Left cardiac atrium (tissue), 4 donors: ENCODE measurements at places on chromosomes 7 and 10.

DNA sequence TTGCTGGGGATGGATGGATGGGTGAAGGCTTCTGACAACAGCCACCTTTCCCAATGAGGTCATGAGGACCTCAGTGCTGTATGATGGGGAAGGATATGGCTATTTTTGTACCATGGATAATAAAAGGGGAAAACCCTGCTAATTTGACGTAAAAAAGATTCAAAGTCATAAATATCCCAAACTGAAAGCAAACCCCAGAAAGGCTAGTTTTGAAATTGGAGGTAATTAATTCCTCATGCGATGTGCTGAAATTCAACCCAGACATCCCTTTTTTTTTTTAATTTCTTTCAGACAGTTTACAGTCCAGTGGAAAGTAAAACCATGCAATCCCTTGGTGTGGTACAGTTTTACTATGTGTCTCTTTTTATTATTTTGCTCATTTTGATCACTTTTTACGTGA lies 254.5 kb upstream of the BMPER start:
- no peak for DNase-seq

- DNase-seq: no peak
Measured at GRCh38 chr10:129331839-129332220, 135.2 kb upstream of the MGMT start.

- no peak for DNase-seq
Measured at GRCh38 chr10:42991442-42992098, 85.3 kb upstream of the RET start.

DNA sequence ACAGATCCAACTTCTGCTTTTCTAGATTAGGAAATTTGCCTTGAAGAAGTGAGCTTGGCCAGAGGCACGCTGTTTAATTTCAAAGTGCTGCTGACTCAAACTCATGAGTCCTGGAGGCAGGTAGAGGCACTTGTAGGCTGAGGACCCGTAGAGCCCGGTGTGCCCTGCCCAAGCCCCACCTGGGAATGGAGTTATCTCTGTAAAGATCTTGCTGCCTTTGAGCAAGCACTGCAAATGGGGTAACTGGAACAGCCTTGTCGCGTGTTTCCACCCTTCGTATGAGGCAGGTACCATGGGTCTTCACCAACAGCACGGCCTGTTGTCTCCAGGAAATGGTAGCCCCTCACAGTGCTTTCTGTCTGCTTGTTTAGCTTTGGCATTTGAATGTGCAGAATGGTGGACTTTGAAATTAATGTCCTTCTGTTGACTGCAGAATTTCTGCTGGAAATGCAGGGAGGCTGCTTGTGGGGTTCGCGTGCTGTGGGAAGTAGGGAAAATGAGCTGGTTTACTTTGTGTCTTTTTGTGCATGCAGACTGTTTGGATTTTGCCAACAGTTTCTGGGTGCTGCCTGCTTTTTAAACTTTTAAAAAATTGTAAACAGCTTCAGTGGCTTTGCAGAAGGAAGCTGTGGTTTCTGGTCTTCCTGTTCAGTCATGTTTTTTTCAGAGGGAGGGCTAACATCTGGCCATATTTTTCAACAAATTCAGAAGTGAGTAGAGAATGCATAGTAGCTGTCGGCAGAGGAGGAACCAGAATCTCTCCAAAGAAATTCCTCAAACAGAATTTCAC lies 27.2 kb downstream of the CCM2 start:
- DNase-seq: no peak

GRCh38 chr10:32937911-32938424 lies 20.1 kb downstream of the ITGB1 start:
- no peak for DNase-seq

DNA sequence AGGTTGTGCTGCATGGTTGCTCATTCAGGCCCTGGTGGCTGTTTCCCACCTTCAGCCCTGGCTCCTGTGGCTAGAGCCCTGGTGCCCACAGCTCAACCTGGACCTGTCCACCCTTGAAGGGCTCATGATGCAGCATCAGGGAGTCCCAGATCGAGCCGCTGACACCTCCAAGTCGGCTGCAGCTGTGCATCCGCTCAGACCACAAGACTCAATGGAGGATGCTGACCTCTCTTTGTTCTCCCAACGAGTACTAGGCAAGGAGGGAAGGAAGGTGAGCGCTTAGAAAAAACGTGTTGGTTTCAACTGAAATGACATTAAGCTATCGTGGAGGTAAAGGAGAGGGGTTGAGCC lies 9.5 kb upstream of the C10orf95 start:
- DNase-seq: no peak
